NCI-H446 (cell line): ENCODE measurements at places on chromosomes 2 and 18.

- DNase-seq, result no peak
These were observed 34.7 kb downstream of the ST6GAL2 start for GRCh38 chr2:106851087-106851874.

- peak; percentile 0 for DNase-seq
These were observed 260.7 kb upstream of the SESTD1 start for GRCh38 chr2:179525340-179525739.

DNA sequence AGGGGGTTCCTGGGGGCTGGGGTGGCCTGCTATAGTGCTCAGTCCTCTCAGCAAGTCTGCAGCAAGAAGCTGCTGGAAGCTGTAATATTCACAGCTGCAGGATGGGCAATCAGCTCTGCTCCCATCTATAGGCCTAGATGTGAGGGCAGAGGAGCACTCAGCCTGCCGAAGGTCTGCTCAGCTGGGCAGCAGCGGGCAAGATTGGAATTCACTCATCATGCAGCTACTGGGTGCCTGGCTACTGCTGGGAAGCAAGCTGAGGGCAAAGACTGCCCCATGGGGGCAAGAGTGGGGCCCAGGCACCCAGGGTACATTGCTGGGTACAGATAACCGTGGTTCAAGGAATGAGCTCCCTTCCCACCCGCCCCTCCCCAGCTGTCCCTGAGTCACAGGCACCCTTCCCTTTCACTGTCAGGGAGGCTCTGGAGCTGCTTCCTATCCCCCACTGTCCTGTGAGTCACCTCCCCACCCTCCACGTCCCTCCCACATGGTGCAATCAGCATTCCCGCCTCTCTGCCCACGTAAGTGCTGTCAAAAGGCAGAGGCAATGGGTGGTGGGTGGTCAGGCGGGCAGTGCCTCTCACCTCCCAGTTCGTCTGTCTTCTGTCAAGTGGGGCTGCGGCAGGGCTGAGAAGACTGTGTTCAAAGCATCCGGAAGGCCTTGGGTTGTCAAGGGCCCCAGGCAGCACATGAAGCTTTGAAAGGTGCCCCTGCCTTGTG lies 169.2 kb downstream of the TRIM43 start:
- no peak for DNase-seq

- no peak for DNase-seq
These were observed 118.9 kb downstream of the PXDN start for GRCh38 chr2:1625281-1626001.

DNA sequence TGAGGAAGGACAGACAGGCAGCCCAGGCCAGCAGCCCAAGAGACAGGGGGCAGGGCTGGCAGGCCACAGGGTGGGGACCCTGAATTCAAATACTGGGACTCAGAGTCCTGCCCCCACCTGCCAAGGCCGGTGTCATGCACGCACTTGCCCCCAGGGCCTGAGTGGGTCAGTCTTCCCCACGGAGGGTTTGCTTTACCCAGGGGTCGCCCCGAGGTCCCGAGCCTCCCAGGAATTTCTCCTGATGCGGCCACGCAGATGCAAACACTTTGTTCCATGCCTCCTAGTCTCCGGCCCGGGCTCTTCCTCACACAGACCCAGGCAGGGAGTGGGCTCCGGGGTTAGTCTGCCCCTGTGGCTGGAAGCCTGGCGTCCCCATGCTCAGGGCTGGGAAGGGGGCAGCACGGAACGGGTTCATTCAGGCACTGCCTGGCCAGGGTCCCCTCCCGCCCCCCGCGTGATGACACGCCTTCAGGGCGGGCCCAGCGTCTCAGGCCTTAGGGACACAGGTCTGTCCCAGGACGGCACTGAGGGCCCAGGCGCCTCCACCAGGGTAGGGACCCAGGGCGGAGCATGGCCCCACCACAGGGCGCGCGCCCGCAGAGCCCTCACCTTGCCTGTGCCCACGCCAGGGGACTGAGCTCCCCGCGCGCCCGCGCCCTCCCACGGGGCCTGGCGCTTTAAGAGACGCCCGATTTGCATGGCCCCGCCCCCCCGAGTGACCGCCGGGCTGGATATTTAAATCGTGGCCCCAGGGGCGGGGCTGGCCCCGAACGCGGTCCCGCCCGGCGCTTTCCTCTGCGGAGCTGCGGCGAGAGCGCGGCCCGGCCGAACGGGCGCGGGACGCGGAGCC lies at the start of gene SNED1:
Gene SNED1 (plus strand): TSS at position 763 of the 850 bp plus-strand sequence. CDS start 220 bp downstream, outside the sequence.
- DNase-seq, result no peak

- no peak for DNase-seq
These were observed 45.9 kb downstream of the SCTR start for GRCh38 chr2:119478188-119478977.

- peak; percentile 22 for DNase-seq
These were observed 269.3 kb upstream of the NCKAP5 start for GRCh38 chr2:133837441-133838094.
